Activated CD4-positive, alpha-beta T cell treated with anti-CD3 and anti-CD28 coated beads, Interleukin-2, amount 10 ng/mL, durations not matched to agents 7 days and 5 days (primary cell): ENCODE measurements at places on chromosomes 3 and 15. TPM values are rescaled to one million over a fixed set of nuclear protein-coding genes. Genes with fewer than 3 reads are reported as not detected.

DNA sequence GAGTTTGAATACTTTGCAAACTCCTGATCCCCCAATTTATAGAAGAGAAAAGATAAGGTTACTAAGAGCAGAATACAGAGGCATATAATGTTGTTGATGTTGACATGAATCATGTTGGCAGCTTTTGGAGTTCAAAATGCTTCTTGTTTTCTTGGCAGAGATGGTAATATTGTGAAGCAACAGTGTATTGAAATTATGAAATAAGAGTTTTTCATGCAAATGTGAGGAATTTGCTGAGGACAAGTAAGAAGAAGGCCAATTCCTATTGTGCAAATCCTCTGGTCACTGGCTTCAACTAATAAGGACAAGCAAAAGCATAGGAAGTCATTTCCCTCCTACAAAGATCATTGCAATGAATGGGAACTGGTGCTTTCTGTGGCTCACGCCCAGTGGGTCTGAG is 126.9 kb upstream of the CHL1 start:
- no peak for DNase-seq

DNA sequence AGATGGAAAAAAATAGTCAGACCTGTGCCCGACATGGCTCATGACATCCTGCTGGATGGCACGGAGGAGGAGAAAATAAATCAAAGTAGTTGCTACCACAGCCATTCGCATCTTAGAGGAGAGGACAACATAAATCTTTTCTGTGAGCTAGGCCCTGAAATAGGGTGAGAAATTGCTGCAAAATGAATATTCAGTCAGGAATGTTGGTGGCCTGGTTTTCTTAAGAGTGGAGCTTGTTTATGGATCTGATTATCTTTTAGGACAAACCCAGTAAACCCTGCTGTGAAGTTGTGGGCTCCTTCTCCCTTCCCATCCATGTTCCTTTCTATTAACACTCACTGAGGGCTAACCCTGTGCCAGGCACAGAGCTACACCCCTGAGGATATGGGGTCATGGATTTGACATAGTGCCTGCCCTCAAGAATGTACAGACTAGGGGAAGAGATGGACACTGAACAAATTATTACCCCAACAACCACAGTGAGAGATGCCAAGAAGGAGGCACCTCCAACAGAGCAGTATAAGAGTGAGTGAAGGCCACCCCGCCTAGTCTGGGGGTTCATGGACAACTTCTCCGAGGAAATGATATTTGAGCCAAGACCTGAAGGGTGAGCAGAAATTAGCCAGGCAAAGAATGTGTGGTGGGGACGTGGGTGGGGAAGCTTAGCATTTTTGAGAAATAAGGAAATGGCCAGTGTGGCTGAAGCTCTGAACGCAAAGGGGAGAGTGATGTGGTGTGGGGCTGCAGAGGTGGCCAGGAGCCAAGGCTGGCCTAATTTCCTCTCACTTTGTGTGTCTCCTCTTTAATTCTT is 68.9 kb upstream of the ARL8B start:
- DNase-seq, result no peak

DNA sequence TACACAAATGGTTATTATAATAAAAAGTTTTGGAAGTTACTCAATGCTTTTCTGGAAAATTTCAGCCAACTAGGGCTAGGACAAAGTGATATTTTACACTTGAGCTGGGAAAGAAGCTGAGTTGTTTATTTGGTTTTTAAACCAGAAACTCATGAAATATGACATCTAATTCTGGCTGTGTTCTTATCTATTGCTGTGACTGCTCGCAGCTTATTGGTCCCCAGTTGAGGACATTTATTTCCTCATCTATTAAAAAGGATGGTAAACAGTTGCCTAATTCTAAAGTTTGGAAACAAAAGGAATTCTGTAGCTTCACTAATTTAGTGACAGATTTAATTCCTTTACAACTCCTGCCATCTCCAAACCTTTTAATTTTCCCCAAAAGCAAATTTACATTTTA is 487.6 kb upstream of the IL12A start:
- DNase-seq, result no peak

GRCh38 chr3:18405141-18405540 is 20.0 kb downstream of the SATB1 start:
- no peak for DNase-seq

- peak; percentile 18 for DNase-seq
Observed at GRCh38 chr15:67066041-67066958, 898 bp downstream of the SMAD3 start.

GRCh38 chr3:100783619-100784018 is 74.3 kb downstream of the TFG start:
- no peak for DNase-seq

- no peak for DNase-seq
Observed at GRCh38 chr15:57993409-57994145, 71.9 kb downstream of the ALDH1A2 start.

DNA sequence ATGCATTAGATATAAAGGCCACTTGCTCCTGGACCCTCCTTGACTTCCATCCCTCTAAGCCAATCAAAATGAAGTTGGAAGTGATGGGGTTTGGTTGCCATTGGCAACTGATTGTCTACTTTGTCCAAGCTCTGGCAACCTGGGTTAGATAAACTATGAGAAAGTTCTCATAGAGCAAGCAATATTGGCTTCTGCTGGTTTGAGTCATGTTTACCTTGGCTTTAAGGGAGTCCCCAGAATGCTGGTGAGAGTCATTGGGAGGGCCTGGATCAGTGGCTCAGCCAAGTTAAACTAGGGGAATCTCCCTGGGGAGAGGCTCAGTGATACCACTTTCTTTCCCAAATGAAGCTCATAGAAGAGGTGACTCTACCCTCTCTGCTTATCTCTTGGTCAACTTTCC is 176.3 kb upstream of the ROPN1 start:
- no peak for DNase-seq

- no peak for DNase-seq
Observed at GRCh38 chr3:81920816-81921215, 159.4 kb upstream of the GBE1 start.

- no peak for DNase-seq
Observed at GRCh38 chr15:57698243-57698642, 8.3 kb upstream of the POLR2M start.

- DNase-seq, result no peak
Observed at GRCh38 chr3:27643355-27643754, 78.8 kb downstream of the EOMES start.

DNA sequence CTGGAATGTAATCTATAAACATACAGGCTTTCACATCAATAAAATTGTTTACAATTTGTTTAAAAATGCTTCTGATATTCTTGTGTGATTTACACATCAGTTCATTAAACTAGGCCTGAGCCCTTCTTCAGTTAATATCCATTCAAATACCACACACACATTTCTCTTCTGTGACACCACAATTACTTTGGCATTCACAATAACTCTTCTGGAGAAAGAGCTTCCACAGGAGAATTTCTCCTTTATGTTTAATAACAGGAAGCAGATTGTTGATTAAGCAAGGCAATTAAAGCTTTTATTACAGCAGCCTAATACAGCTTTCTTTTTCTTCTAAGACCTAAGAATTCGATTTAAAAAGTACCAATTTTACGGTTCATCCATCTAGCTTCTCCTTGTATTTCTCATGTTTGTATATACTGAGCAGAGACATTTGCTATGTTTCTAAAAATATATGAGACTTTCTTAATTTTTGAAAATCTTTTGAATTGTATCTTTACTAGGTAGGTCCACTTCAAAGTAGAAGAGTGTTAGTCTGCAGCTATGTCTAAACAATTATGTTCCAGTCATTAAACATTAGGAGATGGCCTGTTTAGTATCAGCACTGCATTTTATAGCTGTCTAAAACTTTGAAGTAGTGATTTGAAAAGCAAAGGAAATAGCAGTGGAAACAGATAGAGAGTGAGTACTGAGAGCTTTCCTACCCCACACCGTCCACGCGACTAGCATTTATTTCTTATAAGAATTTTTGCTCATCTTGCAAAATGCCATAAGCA is 511.1 kb upstream of the UBE2E2 start:
- no peak for DNase-seq

SRPRB gene
- 45.9 TPM for total RNA-seq

GOLGA8N gene
- total RNA-seq, result 9.2 TPM

INSYN1 gene
- total RNA-seq, result not detected

CILP gene
- 0.12 TPM for total RNA-seq

CCR1 gene
- 6.6 TPM for total RNA-seq

TRIM71 gene
- total RNA-seq, result not detected

ZNF620 gene
- total RNA-seq, result 5.6 TPM

PAK6 gene
- total RNA-seq, result 0.47 TPM

GABRB3 gene
- 0.12 TPM for total RNA-seq

CGNL1 gene
- total RNA-seq, result not detected
